ENCODE measurements at places on chromosomes 2 and 18.

DNA sequence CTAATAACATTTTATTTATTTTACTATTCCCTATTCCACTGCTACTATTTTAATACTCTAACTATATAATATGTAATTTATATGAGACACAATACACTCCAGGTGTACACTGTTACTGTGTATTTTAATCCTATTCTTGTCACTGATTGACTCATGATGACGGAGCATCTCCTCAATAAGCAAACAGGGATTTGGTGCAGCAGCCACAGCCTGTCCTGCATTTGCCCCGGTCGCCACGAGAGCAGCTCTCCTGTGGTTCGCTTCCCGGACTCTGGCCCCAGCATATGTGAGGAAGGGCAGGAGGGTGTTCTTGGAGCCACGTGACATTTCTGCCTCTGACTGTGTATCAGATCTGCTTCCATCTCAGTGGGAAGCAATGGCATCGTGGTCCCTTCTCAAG, 74.1 kb upstream of the PXDN start:
- DNase-seq = no peak

GRCh38 chr2:235059161-235059560, 107.3 kb downstream of the SH3BP4 start:
- no peak for DNase-seq

GRCh38 chr2:15636972-15637785, 45.5 kb downstream of the DDX1 start:
- DNase-seq = peak; percentile 77

- no peak for DNase-seq
These were observed 347.9 kb downstream of the MEIS1 start for GRCh38 chr2:66782780-66783361.

GRCh38 chr2:201660293-201660895, 17.1 kb upstream of the TMEM237 start:
- DNase-seq = no peak

- peak; percentile 30 for DNase-seq
These were observed 422.7 kb downstream of the TGIF1 start for GRCh38 chr18:3872641-3873040.

DNA sequence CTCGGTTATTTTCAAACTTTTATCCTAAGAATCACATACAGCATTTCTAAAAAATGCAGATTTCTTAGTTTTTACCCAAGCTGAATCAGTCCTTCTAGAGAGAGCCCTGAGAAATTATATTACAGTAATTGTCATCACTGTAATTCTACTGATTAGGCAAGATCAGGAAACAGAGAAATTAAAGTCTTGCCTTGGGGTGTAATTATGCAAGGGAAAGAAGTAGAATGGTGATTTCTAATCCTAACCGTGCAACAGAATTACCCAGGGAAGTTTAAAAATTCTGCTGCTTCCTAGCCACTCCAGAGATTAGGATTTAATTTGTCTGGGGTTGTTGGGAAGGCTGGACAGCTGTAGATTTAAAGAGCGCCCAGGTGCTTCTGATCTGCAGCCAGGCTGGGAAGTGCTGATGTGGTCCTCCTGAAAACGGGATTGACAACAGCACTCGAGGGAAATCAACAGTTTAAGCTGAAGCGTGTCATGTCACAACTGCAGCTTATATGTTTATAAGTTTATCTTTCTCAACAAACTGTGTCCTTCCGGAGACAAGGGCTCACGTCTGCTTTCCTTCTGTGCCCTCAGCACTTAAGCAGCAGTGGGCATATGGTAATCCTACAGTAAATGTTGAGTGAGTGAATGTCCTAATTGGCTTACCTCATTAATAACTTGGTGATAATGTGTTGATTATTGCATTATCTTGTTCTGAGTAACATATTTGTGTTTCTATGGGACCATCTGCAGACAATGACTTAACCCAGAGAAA, 671.9 kb upstream of the SOX11 start:
- no peak for DNase-seq

Data from ACHN (cell line).